ENCODE measurements at places on chromosomes 4 and X.

DNA sequence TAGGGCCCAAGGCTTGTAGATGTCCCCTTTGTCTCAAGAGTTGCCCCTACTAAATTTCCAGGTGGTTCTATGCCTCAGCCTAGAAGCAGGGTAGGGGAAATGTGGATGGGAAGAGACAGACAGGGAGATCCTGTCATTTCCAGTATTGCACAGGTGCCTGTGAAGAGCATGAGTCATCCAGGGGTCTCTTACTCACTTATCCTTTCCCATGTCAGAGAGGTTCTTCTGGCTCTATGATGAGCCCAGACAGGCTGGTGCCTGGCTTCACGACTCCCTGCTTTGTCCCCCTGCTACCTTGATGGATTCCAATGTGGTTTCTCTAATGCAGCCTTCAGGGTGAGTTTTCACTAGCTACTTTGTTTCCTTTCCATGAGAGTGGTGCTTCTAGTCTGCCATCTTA lies 35.2 kb upstream of the DDX60 start:
- DNase-seq: no peak

GRCh38 chr4:19983072-19983471 lies 268.6 kb upstream of the SLIT2 start:
- no peak for DNase-seq

DNA sequence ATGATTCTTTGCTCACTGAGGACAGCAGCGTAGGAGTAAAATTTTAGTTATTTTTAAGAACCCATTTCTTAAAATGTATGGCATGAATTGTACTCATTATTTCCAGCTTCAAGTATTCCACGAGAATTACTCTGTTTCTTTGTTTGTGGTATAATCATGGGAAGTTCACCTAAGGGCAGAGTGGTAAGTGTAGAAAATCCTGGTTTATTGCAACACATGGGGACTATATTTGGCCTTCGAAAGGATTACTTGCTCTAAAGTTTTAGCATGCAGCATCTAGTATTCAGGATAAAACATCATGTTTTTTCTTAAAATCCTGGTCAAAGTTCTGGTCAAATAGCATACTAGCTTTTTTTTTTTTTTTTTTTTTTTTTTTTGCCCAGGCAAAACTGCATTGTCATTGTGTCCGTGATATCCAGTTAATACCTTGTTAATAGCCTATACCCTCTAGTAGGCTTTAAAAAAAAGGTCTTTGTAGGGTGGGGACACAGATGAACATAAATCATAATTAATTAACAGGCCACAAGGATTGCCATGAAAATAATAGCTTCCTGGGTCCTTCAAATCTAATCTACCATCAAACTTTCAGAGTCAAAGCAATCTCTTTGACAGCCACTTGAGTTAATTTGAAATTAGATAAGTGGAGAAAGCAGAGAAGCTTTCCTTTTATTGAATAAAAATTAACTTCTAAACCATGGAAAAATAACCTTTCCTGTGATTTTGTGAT lies 44.6 kb upstream of the VEGFC start:
- DNase-seq: no peak

DNA sequence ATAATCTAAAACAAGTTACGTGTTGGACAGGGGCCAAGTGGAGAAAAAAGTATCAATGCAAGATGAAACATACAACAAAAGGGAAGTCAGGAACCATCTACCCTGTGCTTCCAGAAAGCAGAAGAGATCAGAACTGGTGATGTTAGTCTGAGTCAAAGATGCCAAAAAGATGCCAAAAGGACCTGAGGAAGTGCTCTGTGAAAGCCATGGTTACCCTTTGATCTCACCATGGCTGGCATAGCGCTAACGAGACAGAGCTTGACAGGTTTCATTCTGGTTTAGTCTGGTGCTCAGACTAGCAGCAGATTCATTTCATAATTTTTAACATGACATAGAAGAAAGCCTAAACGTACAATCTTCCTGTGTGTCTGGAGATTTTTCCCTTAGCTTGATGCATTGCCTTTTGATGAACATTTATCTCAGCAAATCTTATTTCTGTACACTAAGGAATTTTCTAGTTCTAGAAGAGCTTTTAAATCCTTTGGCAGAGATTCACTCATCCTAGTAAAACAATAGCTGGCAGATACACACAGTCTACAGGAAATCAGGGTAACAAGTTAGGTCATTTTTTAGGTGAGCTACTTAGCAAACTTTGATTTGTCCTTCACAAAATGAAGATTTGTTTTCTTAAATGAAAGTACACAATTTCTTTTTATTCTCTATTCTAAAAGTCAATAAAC lies 87.7 kb downstream of the COL25A1 start:
- DNase-seq: no peak

GRCh38 chr4:70496231-70496630 lies 22.1 kb upstream of the AMTN start:
- DNase-seq: no peak

- peak; percentile 71 for DNase-seq
Observed at GRCh38 chrX:33183361-33183760, 28.0 kb downstream of the DMD start.

- no peak for DNase-seq
Observed at GRCh38 chr4:38612646-38613414, 51.2 kb upstream of the KLF3 start.

DNA sequence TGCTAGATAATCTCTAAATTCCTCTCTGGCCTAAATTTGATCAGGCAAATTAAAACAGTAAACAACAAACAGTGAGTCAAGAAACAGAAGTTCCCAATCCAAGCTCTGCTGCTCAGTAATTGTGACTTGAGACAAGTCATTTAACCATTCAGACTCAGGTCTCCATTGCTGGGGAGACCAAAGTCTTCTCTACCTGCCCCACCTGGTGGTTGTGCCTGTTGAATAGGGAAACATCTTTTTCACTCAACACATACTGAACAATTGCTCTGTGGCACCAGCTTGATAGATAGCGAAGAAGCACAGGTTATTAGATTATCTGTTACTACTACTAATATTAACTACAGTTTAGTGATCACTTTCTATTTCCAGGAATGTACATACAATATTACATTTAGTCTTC lies 112.1 kb upstream of the EOLA2 start:
- DNase-seq: no peak

DNA sequence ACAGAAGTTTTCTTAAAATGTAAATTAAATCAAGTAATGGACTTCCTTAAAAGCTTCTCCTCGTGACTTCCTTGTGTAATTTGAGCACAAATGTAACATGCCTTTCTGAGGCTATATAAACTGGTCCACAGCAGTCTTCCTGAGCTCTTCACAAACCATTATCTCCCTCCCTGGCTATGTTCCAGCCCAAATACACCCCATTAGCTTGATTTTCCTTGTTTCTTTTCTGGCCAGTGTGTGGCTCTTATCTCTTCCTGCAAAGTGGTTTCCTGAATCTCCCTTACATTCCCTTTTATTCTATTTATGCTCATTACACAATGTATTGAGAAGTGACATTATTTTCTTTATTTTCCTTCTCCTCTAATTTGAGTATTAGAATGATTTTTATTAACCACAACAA lies 1085.3 kb upstream of the PCDH10 start:
- DNase-seq: no peak

GRCh38 chr4:68271851-68272357 lies 26.4 kb upstream of the TMPRSS11B start:
- no peak for DNase-seq

- no peak for DNase-seq
Observed at GRCh38 chr4:6453688-6453990, 18.8 kb downstream of the PPP2R2C start.

- DNase-seq: no peak
Observed at GRCh38 chr4:40003986-40004385, 26.3 kb upstream of the PDS5A start.

GRCh38 chr4:89788206-89789072 lies 48.5 kb downstream of the SNCA start:
- no peak for DNase-seq

- DNase-seq: no peak
Observed at GRCh38 chr4:96593422-96593821, 753.5 kb downstream of the PDHA2 start.

GRCh38 chr4:23891064-23891421 lies 1.2 kb upstream of the PPARGC1A start:
- no peak for DNase-seq

DNA sequence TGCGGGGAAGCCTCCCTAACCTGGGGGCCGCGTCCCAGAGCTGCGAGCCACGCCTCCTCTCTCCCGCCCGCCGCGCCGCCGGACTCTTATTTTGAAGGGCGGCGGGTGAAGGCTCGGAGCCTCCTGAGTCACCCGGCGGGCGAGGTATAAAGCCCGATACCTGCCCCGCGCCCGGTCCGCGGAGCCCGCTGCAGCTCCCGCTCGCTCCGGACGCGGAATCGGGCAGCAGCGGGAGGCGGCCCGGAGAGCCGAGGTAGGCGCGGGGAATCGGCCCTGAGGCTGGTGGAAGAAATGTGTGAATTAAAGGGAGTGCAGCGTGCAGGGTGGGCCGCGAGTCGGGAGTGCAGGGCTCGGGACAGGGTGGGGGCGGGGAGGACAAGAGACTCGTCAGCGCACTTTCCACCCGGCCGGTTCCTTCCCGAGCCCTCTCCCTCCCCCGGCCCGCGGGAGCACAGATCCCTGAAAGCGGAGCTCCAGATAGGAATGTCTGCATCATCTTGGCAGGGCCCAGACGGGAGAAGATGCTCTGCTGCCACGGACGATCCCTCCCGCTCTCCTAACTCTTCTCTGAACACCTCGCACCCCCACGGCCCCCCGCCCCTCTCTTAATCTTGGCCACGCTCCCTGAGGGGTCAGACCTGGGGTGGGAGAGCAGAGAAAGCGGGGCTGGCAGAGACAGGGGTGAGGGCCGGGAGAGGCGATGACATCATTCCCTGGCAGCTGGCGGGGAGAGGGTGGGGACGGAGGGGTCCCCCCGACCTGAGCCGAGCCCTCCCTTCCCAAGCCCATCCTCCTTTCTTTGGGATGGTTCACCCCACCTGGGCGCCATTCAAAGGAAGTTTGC lies 177.9 kb downstream of the CBR4 start:
- DNase-seq: peak; percentile 89

DNA sequence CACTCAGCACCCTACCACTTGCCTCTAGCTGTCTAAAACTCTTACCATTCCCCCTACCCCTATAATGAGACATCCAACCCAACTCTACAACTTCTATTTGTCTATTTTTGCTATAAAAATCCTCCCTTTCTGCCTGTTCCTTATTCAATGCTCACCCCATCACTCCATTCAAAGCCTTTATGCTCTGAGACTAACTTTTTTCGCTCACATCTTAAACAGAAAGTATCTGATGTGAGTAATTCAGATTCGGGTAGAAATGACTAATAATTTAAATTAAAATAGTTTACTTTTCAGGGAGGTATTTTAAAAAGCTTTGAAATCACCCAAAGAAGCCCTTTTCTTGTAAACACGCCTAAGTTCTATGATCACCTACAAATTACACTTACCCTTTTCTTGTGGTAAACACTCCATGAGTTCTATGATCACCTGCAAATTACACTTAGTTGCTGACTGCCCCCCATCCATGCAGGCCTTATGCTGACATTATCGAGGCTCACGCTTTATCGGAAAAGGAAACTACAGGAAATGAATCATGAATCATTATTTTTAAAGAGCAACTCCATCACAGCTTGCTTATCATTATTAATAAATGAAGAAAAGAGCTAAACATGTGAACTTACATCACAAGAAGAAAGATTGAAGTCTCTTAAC lies 168.7 kb upstream of the PPP1R2C start:
- DNase-seq: no peak

- peak; percentile 74 for DNase-seq
Observed at GRCh38 chr4:41257257-41257901, 651 bp downstream of the UCHL1 start.

DNA sequence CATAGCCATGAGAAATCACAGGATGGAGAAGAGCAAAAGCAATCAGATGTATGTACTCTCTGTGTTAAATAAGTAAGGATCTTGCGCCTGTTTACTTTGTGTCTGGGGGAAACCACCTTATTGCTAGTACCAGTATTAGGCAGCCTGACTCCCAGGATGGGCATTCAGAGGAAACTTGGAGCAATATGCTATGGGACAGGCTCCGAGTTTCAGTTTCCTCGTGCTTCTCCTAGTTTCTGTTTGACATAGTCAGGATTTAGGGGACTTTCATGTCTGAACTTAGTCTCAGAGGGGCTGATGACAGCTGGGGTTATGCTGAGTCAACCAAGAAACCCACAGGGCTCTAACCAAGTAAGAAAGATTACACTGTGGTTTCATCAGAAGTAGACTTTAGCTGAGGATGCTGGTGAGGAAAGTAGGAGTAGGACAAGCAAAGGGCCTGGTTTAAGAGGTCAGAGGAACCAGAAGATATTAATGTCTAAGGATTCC lies 13.5 kb downstream of the NSUN7 start:
- no peak for DNase-seq

DNA sequence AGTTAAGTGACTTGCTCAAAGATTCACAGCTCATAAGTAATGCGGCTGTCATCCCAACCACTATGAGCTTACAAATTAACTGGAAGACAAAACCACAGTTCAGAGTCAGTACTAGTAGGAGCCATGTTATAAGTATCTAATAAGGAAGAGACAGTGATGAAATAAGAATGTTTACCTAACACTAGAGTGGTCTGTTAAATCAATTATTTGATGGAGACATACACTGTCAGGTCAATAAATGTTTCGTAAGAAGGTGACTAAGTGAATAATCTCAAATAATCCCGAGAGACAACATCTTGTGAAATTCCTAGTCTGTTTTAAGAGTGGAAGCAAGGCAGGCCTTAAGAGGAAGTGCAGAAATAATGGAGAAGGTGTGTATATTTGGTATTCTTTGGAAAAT lies 25.8 kb upstream of the AMELX start:
- DNase-seq: no peak

DNA sequence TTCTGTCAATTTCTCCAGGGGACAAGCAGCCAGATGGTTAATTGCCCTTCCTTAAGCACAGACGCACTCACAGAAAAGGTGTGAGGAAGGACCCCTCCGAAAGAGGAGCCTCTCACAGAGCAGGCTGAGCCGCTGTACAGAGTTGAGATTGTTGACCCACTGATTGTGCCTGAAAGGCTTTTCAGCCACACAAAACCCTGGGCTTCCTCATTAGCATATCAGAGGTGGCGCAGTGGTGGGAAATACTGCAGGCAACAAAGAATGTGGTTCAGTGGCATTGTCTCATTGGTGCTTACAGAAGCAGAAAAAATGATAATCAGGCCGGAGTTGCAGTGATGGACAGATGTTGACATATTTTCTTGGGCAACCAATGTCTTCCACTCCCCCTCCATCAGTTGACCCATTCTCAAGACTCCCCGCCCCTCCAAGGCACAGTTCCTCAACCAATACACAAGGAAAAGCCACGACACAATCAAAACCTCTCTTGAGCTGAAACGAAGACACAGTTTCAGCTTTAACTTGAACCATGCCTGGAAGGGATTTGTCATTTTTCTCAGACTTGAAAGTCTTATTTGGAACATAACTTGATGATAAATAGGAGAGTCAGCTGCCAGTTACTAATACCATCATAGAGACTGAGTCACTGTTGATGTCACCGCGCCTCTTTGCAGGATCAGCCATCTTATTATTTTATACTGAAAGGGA lies 53.1 kb downstream of the ATXN3L start:
- no peak for DNase-seq

DNA sequence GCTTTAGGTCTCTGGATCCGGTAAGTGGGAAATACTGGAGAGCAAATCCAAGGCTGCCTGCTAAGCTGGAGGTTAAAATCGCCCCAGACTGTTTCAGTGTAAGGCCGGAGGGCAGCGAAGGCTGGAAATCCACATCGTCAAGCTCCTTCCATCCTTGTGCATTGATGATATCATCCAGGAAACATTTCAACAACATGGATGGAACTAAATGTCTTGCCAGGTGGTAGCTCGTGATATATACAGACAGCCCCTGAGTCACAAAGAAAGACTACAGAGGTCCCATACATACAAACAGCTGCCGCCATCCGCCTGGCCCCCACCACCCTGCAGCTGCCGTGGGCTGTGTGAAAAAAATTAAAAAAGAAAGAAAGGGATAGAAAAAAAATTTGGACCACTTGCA lies 148.9 kb upstream of the RBPJ start:
- DNase-seq: no peak

GRCh38 chr4:165631208-165631894 lies 241.7 kb upstream of the TLL1 start:
- no peak for DNase-seq

Measured in coronary artery (tissue), 2 donors.